Uterus (tissue), 4 donors: ENCODE measurements at places on chromosomes 6 and 20. TPM values are rescaled to one million over a fixed set of nuclear protein-coding genes. Genes with fewer than 3 reads are reported as not detected.

DNA sequence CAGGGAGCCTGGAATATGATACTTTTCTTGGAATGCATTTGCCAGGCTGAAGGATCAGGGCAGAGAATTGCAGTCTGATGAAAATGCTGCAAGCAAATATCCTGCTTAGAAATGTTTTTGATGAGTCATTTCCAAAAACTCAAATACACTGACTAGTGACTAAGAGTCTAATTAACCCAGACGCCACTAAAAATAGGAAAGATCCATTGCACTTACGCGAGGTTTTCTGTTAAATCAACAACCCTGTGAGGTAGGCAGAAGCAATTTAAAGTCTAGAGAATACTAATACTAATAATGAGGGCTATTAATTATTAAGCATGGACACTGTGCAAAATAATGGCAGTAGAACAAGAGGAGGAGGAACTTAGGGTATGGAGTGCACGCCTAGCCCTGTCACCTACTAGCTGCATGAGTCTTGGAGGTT lies 130.1 kb upstream of the DOK5 start:
- H3K4me3 ChIP-seq, result no peak overlapping the region
- no peaks in the 10 kb centered on the region for H3K36me3 ChIP-seq
- no peak for DNase-seq
- no peak overlapping the region for H3K27ac ChIP-seq
- H3K27me3 ChIP-seq, result no peaks in the 10 kb centered on the region

- no peaks in the 10 kb centered on the region for H3K27me3 ChIP-seq
- no peak for DNase-seq
- no peaks in the 10 kb centered on the region for H3K4me1 ChIP-seq
- no peak overlapping the region for H3K27ac ChIP-seq
- H3K4me3 ChIP-seq, result no peak overlapping the region
These were observed 121.0 kb upstream of the RNF24 start for GRCh38 chr20:4136078-4136966.

GRCh38 chr6:125524356-125524755 lies 222.6 kb upstream of the HDDC2 start:
- DNase-seq, result no peak
- no peak overlapping the region for H3K27ac ChIP-seq
- H3K4me3 ChIP-seq, result no peak overlapping the region
- H3K36me3 ChIP-seq, result no peaks in the 10 kb centered on the region
- no peaks in the 10 kb centered on the region for H3K4me1 ChIP-seq

The MYCT1 gene
- total RNA-seq, result 30.3 TPM

- H3K27ac ChIP-seq, result no peak overlapping the region
- no peak for DNase-seq
- H3K4me3 ChIP-seq, result no peak overlapping the region
- no peaks in the 10 kb centered on the region for H3K27me3 ChIP-seq
- no peaks in the 10 kb centered on the region for H3K36me3 ChIP-seq
These were observed 199.1 kb downstream of the COL9A1 start for GRCh38 chr6:70103798-70104197.

DNA sequence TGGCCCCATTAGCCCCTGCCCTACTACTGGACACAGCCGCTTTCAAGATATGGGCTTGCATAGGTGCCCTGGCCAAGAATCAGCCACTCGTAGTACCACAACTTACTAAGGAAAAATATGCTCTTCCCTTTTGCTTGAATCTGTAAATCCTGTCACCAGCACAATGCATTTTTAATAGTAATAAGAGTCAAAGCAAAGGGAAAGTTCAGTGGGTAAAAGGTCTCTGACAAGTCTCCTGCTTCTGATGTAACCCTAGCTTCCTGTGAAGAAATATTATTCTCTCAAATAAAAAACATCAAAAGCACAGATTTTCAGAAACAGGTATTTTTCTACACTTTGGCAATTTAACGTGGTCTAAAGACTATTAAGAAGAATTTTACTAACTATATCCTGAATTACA lies 373.8 kb downstream of the GJA1 start:
- H3K4me3 ChIP-seq, result no peak overlapping the region
- DNase-seq, result no peak
- no peak overlapping the region for H3K27ac ChIP-seq

DNA sequence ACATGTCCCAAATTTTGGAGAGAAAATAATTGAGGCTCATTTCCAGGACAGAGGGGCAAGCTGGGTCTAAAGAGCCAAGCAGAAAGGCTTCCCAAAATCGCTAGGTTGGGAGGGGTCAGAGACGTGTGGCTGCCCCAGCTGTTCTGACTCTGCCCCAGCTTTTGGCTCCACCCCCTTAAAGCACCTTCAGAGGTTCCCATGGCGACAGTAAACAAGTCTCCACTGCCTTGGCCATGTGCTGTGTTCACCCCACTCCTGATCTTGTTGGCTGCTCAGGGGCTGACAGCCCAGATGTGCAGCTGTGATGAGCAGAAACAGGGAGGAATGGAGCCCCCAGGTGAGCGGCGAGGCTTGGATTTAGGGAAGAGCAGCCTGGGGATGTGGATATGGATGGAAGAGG lies 72.8 kb upstream of the SPTLC3 start:
- H3K27ac ChIP-seq, result no peak overlapping the region
- no peak overlapping the region for H3K4me3 ChIP-seq
- no peaks in the 10 kb centered on the region for H3K4me1 ChIP-seq
- H3K27me3 ChIP-seq, result no peaks in the 10 kb centered on the region
- no peak for DNase-seq

The STX11 gene
- 0.77 TPM for total RNA-seq

DNA sequence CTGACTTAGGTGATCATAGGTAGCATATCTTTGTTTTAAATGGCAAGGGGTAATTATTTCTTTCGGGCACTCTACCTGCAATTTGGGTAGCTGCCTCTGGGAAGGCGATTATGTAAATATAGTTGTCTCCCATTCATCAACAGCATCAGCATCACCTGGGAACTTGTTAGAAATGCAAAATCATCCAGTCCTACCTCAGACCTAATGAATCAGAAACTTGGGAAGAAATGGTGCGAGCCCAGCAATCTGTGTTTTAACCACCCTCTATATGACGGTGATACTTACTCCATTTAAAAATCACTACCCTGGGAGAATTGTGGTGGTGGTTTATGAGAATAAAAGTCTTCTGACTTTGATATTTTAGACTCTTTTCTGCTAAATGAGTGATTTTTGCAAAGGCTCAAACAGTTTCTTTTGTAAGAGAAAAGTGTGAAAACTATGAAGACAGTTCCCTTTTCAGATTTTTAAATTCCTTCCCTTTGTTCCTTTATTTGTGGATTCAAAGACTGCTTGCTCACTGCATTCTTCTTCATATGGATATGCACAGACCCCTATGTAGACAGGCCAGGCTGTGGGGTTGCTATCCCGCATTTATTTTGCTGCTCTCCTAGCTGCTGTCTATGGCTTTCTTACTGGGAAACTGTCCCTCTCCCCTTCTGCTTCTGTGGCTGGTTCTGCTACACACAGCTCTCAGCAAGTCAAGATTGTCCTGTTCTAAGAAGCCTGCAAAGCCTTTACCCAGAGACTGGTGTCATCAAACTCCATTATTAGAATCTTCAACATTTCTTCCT lies 365.3 kb downstream of the RNF144B start:
- no peaks in the 10 kb centered on the region for H3K27me3 ChIP-seq
- no peaks in the 10 kb centered on the region for H3K4me1 ChIP-seq
- no peak overlapping the region for H3K4me3 ChIP-seq
- no peak for DNase-seq
- no peak overlapping the region for H3K27ac ChIP-seq

- no peak overlapping the region for H3K4me3 ChIP-seq
- no peak overlapping the region for H3K27ac ChIP-seq
- H3K4me1 ChIP-seq, result peaks cover 4% of the 10 kb centered on the region
- DNase-seq, result no peak
- no peaks in the 10 kb centered on the region for H3K36me3 ChIP-seq
- no peaks in the 10 kb centered on the region for H3K27me3 ChIP-seq
These were observed 118.9 kb downstream of the QKI start for GRCh38 chr6:163533443-163533842.

- no peaks in the 10 kb centered on the region for H3K4me1 ChIP-seq
- H3K27ac ChIP-seq, result no peak overlapping the region
- no peaks in the 10 kb centered on the region for H3K36me3 ChIP-seq
- no peak overlapping the region for H3K4me3 ChIP-seq
- no peaks in the 10 kb centered on the region for H3K27me3 ChIP-seq
- no peak for DNase-seq
These were observed 129.2 kb downstream of the MYB start for GRCh38 chr6:135310291-135310690.

GRCh38 chr6:52020945-52021570 lies 66.4 kb downstream of the PKHD1 start:
- no peak overlapping the region for H3K27ac ChIP-seq
- H3K4me1 ChIP-seq, result no peaks in the 10 kb centered on the region
- no peak for DNase-seq
- no peak overlapping the region for H3K4me3 ChIP-seq

The MRAP2 gene
- total RNA-seq, result 10.9 TPM

The OSER1 gene
- total RNA-seq, result 33.8 TPM

The MYL9 gene
- 255 TPM for total RNA-seq

GRCh38 chr6:72031471-72031870 lies 145.1 kb downstream of the RIMS1 start:
- no peaks in the 10 kb centered on the region for H3K4me1 ChIP-seq
- H3K36me3 ChIP-seq, result no peaks in the 10 kb centered on the region
- no peak overlapping the region for H3K27ac ChIP-seq
- H3K27me3 ChIP-seq, result no peaks in the 10 kb centered on the region
- DNase-seq, result no peak

The CCN6 gene
- not detected for total RNA-seq

DNA sequence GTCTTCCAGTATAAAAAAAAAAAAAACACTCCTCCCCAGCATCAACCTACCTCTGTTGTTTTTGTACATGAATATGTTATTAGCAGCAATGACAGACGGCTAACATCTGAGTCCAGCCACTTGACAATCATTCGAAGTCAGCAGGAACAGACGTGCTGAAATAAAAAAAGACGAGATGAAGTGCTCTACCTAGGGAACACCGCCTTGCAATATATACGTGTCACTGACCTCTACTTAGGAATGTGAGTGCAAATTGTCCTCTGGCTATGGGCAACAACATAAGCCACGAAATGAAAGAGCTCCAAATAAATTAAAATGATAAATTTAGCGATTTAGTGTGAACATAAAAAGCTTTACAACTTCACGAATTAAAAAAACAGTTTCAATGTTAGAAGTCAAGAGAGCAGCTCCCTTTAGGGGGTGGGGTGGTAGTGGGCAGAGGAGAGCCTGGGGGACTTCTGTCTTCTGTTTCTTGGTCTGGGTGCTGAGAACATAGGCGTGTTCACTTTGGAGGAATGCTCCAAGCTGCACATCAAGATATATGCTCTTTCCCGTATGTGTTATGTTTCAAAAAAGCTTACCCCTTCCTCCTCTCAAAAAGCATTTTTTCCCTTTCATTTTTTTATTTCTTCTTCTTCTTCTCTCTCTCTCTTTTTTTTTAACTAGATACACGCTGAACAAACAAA lies 23.3 kb downstream of the EDN1 start:
- H3K36me3 ChIP-seq, result no peaks in the 10 kb centered on the region
- no peaks in the 10 kb centered on the region for H3K27me3 ChIP-seq
- H3K4me1 ChIP-seq, result no peaks in the 10 kb centered on the region

GRCh38 chr20:5806457-5807263 lies 56.5 kb downstream of the SHLD1 start:
- no peaks in the 10 kb centered on the region for H3K4me1 ChIP-seq
- H3K4me3 ChIP-seq, result no peak overlapping the region
- H3K27ac ChIP-seq, result no peak overlapping the region
- no peak for DNase-seq
- no peaks in the 10 kb centered on the region for H3K27me3 ChIP-seq
